ENCODE measurements at places on chromosomes 11 and 22.

DNA sequence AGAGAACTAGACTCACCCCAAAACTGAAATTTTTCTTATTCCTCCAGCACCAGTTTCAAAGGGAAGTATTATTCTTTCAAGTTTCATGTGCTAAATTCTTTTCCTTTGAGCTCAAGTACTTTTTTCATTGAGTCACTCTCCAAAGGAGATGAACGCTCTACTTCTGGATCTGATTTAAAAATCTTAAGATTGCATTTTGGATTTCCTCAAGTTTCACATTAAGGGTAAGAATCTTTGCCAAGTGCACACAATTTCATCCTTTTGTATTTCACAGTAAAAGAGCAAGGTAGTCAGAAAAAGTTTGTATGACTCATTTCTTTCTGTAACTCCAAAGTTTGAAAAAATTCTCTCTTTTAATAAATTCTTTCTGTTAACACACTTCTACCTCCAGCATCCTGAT lies 435.5 kb downstream of the RAB38 start:
- no peak for DNase-seq

DNA sequence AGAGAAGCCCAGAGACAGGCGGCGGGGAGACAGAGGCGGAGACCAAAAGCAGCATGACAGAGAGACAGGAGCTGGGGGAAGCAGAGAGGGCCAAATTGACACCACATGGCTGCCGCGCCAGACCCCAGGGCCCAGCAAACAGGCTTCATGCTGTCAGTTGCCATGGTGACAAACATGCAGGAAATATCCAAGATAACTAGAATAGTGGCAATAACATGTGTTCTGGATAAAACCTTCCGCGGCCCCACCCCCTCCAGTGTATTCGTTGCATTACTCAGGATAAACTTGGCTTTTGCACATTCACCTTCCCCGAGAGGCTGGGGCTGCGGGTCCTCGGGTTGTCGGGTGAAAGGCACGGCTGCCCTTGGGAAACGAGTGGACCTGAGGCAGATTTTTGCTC lies 49.9 kb upstream of the CDON start:
- DNase-seq = no peak

DNA sequence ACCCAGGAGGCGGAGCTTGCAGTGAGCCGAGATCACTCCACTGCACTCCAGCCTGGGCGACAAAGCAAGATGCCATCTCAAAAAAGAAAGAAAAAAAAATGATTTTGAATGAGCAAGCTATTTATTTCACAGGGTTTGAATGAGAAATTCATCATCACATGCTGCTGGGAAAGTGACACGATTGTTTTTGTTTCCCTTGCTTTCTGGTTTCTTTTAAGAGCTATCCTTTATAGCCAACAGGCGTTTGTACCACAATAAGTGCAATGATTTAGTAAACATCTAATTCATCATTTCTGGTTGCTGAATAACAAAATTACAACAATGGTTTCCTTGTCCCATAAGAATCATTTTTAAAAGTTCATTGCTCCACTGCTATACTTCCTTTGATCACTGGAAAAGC lies 129.9 kb downstream of the GUCY1A2 start:
- DNase-seq = no peak

- DNase-seq = no peak
Observed at GRCh38 chr11:37755521-37755920, 1157.5 kb upstream of the RAG2 start.

DNA sequence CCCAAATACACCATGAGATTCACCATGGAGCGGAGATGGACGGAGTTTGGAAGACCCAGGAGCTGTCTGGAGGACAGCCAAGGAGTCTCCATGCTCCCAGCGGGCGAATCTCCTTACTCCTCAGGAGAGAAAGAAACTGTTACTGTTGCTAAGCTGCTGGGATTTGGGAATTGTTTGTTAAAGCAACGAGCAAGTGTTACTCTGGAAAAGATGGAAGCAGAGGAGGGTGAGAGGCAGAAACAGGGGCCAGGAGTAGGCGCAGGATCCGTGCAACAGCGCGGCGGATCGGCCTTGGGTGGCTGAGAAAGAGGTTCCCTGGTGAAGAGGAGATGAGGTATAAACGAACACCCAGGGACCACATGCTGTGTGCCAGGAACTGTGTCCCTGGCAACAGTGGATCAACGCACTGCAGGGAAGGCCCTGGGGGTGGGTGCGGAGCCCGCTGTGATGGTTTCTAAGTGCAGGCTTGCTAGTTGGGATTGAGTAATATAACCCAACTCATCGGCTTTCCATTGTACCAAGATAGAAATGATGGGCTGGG lies 1436.4 kb downstream of the BRD1 start:
- DNase-seq = no peak

- no peak for DNase-seq
Observed at GRCh38 chr11:127105593-127106541, 105.3 kb upstream of the KIRREL3 start.

All from SW 1271 (cell line).